ENCODE measurements at places on chromosomes 6 and 20.

DNA sequence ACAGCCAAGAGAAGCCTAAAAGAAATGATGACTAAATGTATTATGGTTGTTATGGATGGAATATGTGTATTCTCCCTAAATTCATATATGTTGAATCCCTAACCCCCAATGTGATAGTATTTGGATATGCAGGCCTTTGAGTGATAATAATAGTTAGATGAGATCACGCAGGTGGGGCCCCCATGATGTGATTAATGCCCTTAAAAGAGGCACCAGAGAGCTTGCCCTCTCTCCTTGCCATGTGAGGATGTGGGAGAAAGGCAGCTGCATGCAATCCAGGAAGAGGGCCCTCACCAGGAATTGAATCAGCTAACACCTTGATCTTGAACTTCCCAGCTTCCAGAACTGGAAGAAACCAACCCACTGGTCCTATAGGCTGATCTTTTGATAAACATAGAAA is 190.6 kb upstream of the TCF21 start:
- no peak for DNase-seq

DNA sequence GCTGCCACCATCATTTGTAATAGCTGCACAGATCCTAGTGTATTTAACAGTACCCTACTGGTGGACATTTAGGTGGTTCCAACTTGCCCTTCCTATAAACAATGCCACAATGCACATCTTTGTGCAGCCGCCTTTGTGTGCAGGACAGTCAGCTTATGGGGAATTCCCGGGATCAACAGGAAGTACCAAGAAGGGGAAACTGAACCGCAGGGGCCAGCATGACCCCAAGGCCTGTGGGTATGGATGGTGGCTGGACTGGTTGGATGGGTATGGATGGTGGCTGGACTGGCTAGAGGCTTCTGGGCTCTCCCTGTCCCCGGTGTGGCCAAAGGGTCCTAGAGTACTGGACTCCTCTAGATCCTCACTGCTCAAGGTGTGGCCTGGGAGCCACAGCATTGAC is 46.7 kb downstream of the CEBPB start:
- no peak for DNase-seq

DNA sequence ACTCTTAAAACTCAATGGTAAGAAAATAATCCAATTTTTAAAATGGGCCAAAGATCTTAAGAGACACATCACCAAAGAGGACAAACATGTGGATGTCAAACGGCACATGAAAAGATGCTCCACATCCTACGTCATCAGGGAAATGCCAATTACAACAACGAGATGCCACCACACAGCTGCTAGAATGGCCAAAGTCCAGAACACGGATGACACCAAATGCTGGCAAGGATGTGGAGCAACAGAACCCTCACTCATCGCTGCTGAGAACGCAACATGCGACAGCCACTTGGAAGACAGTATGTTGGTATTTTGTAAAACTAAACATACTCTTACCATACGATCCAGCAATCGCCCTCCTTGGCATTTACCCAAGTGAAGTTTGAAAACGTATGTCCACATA is 132.8 kb upstream of the CDH4 start:
- no peak for DNase-seq

DNA sequence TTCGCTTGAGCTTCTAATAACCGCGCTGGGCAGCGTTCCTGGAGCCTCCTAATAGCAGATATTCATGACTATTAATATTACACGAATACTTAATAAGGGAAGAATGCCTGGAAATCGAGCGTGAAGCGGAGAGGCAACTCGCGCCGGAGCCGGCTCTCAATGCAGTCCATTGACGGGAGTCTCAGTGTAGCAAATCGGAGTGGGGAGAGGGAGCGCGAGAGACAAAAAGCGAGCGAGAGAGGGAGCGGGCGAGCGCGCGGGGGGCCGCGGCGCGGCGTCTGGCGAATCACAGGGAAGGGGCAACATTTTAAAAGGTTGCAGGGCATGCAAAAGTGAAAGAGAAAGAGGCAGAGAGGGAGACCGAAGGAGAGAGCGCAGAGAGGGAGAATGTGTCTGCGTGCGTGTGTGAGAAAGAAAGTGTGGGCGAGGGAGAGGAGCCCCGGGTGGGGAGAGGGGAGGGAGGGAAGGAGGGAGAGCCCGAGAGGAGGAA is 2.9 kb downstream of the TFAP2A start:
- DNase-seq = no peak

DNA sequence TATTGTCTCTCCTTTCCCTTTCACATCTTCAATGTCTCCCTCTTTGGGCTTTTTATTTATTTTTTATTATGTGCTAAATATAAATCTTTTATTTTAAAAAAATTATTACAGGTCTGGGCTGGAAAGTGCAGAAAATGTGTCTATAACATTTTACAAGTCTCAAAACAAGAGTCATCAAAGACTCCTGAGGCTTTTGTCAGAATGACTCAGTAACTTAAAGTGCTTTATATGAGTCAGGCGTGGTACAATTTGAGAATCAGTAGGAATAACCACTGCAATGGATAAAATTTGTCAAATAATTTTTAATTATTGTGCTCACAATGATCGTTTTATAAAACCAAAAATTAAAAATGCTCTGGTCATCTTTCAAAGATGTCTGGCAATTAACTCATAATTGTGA is 193.9 kb downstream of the MMUT start:
- no peak for DNase-seq

- DNase-seq = no peak
These were observed 45.4 kb downstream of the RARS2 start for GRCh38 chr6:87544474-87544735.

DNA sequence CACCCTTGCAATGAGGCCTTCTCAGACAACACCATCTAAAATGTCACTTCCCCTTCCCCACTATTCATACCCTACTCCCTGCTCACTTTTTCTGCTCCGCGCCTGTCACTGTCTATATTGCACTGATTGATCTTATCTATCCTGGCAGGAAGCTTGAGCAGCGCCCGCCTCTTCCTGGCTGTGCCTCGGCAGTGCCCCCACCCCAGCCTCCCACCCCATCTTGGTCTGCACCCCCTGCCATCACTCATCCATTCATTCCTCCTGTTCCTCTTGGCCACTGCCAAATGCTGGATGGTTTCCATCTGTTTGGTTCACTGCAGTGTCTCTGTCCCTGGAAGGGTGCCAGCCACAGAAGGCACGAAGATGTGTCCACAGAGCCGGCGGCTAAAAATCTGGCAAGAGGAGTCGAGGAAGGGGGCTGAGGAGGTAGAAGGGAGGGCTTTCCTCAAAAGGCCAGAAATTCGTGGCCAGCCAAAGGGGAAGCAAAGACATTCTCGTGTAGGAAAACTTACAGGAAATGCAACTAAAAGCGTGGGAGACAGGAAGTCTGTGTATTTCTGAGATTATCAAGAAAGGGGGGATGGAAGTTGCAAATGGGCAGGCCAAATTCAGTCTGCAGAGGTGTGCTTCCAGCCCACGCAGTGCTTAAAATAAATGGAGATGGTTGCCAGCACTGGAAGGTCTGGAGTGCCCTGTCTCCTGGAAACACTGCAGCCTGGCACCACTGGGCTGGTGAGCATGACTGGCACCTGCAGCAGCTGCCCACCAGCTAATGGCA is 27.6 kb downstream of the SYNJ2 start:
- peak; percentile 35 for DNase-seq

- no peak for DNase-seq
These were observed 19.2 kb downstream of the BACH2 start for GRCh38 chr6:90277302-90278011.

GRCh38 chr6:100099189-100100074 is 105.4 kb upstream of the MCHR2 start:
- DNase-seq = no peak

- DNase-seq = no peak
These were observed 10.3 kb upstream of the SNHG17 start for GRCh38 chr20:38445381-38445796.

- no peak for DNase-seq
These were observed 103.1 kb downstream of the LRFN2 start for GRCh38 chr6:40484066-40484465.

DNA sequence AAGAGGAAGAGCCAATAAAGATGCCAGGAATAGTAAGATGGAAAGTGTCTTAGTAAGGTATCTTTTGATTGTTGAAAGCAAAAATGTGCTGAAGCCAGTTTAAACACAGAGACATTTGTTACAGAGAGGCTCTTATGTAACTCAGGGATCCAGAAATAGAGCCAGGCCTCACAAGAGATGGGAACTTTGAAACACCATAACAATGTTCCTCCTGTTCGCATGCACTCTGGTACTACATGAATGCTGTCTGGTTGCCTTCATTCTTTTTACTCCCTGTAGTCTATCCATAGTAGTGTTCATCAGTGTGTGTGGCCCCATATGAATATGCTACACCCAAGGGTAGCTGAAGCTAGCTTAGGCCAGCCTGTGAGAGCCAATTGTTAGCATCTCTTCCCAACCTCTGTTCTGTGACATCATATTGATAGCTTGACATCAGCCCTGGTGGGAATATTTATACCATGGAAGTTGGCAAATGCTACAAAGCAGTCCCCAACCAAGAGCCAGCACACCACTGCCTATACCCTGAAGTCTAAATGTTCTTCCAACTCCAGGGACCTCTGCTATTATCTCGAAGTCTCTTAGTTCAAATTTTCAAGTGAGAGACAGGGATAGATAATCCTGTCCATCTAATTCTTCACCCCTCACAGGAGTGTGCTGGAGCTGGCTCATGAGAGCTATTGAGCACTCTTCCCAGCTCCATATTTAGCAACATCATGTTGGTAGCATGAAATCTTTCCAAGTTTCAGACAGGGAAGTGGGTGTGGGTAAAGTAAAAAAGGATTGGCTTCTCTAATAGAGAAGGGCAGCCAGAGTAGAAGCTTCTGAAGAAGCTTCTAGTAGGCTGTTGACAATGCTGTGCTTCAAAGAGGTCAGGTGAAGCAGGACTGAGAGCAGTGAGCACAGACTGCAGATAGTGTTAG is 7.0 kb downstream of the NDUFAF5 start:
- DNase-seq = no peak

DNA sequence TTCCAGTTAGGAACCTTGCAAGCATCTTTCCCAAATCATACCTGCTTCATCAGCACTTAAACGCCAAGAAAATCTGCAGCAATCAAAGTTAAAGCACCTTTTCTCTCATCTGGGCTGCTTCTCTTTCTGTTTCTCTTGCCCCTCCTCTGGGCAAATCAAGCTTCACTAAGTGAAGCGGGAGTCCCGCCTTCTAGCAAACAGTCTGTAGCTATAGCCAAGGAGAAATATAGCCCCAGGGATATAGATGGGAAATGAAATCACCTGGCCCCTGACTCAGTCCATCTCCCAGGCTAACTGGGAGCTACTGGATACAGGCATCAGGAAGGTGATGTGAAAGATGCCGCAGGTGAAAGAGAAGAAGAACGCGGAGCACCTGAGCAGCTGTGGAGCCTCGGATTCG is 481.9 kb downstream of the C6orf118 start:
- no peak for DNase-seq

DNA sequence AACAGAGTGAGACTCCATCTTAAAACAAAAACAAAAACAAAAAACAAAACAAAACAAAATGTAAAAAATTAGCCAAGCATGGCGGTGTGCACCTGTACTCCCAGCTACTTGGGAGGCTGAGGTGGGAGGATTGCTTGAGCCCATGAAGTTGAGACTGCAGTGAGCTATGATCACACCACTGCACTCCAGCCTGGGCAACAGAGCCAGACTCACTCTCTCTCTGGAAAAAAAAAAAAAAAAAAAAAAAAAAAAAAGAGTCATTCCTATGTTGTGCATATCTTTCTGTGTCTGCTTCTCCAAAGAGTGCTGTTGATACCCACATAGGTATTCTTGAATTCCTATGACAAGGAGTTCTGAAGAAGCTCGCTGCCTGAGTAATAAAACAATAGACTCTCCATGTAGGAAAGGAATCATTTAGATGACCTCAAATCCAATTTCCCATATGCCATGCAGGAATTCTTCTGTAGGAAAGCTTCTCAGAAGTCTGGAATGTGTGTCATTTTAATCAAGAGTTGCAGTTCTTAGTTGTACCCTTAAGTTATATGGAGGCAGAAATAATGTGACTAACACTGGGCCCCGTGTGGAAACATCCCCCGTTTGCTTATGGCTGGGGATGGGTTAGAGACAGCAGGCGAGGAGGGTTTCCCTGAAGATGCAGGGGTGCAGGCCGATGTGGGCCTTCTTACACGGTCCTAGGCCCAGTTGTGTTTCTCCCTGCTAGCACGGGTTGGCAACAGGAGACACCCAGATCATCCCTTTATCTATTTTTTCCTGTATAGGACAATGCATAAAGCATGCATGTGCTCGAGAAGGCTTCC is 79.4 kb downstream of the ZDHHC14 start:
- DNase-seq = no peak

DNA sequence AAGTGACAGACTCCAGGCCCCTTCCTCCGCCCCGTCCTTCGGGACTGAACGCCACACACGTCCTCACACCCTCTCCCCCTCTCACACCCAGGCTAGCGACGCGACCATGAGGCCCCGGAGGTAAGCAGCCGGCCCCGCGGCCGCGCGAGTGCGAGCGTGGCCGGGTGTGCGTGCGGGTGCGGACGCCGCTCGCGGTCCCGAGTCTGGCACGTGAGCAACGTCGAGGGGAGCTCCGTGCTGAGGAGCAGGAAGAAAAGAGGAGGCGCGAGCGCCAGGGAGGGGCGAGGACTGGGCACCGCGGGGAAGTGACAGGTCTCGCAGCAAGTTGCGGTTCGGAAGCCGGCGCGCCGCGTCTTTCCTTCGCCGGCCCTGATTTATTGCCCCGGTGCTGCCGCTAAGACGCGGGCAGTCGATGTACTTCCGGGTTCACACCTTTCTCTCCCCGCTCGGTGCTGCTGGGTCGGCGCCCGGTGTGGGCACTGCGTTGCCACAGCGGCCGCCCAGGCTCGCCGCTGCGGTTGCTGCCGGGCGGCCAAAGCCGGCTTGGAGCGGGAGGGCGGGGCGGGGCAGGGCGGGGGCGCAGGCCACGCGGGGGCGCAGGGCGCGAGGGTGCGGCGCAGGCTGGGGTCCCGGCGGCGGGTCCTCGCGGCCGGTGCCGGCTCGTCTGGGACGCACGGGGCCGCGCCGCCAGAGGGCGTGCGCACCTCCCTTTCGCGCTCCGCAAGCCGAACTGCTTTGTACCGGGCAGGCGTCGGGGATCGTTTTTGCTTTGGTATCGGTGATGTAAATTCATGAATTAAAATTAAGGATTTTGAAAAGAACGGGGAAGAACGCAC is 15.8 kb upstream of the LIN28B start:
- peak; percentile 35 for DNase-seq

DNA sequence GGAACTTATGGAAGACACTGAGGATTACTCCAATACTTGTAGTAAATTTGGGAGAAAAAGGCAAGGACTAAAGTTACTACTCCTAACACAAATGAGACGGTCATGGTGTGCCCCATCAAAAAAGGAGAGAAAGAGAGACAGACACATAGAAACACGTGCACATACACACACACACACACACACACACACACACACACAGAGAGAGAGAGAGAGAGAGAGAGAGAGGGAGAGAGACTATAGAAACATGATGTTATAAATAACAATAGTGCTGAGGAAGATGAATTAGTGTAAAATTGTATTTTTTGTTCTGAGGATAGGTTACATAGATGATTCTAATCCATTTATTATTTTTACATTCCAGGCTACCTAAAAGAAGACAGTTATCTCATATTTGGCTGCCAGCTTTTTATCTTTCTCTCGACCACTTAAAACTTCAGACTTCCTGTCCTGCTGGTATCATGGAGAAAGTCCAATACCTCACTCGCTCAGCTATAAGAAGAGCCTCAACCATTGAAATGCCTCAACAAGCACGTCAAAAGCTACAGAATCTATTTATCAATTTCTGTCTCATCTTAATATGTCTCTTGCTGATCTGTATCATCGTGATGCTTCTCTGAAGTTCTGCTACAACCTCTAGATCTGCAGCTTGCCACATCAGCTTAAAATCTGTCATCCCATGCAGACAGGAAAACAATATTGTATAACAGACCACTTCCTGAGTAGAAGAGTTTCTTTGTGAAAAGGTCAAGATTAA is 10.5 kb downstream of the PLN start:
- peak; percentile 7 for DNase-seq

- DNase-seq = no peak
These were observed 236.0 kb upstream of the ECI2 start for GRCh38 chr6:4371207-4371921.

All from GDM1 (cell line).